ENCODE measurements at places on chromosomes 6 and 20.

GRCh38 chr6:75431379-75431778 lies 62.2 kb downstream of the FILIP1 start:
- no peak for DNase-seq

DNA sequence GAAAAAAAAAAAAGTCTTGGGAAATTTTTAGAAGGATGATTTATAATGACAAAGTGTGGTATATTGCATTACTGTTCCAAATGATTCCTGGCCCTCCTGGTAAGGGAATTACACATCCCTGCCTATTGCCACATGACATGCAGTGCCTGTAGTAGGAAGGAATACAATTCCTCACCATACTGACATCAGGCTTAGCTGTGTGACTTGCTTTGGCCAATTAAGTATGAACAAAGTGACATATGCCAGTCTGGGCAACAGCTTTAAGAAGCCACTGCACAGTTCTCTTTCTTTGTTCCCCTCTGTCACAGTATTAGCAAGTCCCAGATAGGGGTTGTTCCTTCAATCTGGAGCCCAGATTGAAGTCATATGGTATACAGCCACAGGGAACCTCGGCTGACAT lies 100.5 kb downstream of the KIF13A start:
- no peak for DNase-seq

DNA sequence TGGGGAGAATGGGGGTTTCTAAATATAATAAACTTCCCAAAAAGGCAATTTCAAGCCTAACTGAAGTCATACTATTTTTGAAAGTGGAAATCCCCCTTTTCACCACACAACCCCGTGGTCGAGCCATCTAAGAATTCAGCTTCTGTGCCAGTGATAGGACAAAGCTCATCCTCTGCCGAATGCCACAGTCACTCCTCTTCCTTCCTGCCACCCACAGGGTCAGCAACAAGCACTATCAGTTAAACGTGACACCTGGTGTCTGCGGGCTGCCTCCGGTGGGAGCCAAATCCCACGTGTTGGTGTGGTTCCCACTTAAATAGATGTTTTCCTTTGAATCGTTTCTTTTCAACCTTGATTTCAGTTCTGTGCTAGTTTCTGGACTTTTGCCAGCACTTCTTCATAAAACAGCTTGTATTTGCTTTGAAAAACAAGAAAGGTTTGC lies 60.7 kb downstream of the TNFAIP3 start:
- DNase-seq: peak; percentile 73

DNA sequence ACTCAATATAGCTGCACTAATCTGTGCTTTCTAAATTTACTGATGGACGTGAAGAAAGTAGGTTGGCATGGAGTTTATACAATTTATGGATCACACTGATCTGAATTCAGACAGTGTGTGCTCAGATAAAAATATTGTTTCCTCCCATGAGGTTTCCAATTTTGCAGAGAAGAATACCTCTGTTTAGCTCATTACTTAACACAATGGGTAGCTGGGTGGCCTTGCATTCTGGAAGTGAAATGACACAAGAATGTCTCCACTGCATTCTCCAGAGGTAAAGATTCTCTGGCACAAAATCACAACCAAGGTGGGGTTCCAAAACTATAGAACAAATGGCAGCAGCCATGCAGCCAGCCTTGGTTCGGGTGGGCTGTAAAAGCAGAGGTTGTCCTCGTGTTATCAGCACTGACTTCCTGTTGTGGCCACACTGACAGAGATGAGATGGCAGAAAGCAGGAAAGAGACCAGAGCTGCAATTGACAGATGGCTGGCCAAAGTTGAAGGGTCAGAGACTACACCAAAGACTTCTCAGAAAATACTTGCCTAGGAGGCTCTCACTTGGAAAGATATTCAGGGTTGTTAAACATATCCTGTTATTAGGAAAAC lies 50.2 kb downstream of the HDAC2 start:
- no peak for DNase-seq

DNA sequence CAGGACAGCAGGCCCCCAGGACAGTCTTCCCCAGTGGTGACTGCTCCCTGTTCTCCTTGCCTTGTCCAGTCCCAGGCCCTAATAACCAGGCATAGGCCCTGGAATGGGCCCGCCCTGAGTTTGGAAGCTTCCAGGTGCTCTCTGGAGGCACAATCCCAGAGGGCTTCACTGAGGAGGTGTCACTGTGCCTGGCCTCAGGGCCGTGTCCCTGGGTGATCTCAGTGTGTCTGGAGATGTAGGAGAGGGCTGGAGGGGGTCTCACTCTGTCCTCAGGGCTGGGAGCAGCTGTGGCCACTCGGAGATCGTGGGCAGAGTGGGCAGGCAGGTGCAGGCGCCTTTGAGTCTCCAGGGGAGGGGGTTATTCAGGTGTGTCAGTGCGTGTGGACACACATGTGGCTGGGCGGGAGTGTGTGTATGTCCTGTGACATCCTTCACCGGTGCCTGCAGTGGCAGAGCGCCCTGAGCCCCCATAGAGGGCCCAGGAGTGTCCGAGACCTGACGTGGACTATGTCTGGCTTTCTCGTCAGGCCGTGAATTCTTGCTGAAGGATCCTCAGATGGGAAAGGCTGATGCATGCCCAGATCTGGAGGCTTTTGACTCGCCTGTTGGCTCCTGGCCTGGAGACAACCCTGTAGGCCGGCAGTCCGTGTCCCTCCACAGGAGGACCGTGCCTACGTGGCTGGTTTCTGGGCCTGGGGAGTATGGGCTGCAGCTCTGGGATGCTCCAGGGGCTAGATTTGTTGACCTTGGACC lies 5.5 kb upstream of the NPBWR2 start:
- DNase-seq: no peak

DNA sequence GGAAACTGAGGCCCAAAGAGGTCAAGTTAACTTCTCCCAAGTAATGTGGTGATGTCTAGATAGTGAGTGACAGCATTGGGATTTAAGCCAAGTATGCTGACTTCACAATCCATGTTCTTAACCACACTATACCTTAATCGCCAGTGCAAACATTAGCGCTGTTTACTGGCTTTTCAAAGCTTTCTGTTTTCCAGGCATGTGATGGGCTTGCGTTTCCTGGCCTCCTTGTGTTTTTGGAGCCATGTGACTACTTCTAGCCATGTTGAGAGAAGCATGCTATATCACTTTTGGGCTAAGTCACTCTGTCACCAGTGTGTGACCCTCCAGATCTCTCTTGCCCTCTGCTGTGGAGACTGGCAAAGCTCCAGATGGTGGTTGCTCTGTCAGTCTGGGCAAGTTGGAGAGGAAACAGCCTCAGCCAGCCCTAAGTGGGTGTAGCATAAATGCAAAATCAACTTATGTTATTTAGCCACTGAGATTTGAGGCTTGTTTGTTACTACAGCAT lies 76.9 kb downstream of the ANKRD6 start:
- DNase-seq: no peak

DNA sequence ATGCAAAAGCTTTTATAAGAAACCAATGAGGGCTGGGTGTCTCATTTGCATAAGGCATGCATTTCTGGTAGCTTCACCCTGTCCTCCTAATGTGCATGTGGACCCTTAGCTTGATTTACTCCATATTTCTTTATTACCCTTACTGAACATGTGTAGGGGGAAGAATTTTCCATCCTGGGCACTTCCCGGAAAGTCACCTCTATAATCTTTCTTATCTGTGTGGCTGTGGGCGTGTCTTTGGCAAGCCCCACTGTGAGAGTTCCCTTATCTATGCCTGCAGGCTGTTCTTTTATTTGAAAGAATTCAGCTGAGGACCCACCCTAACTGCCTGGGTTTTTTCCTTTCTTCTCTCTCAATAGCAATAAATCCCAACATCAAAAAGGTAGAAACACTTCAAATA lies 627.8 kb downstream of the DOK5 start:
- DNase-seq: no peak

GRCh38 chr6:11006061-11006460 lies 38.0 kb downstream of the ELOVL2 start:
- no peak for DNase-seq

GRCh38 chr6:44567406-44567805 lies 179.9 kb downstream of the CDC5L start:
- no peak for DNase-seq

DNA sequence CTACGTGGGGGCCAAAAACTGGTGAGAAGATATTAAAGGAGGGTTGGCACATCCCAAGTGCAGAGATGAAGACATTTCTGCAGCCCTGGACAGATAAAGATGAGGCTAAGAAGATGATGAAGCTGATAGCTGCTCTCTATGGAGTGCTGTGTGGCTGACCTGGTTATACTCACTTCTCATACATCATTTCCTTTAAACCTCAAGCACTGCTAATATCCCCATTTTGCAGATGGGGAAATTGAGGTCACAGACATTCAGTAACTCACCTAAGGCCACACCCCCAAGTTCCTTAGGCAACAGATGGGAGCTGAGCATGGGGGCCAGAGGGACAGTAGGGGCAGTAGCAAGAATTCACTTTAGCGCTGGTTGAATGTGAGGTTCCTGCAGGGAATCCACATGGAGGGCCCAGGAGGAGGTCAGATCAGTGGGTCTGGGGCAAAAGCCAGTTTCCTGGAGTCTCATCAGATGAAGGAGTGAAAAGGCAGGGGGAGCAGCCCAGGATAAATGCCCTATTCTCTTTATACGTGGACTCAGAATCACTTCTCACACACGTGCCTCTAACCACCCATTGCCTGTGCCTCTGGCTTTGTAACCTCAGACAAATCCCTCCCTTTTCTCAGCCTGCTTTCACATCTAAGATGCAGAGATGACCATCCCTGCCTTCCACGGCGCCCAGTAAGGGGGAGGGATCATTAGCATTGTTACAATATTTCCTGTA lies 125.8 kb downstream of the NFATC2 start:
- no peak for DNase-seq

DNA sequence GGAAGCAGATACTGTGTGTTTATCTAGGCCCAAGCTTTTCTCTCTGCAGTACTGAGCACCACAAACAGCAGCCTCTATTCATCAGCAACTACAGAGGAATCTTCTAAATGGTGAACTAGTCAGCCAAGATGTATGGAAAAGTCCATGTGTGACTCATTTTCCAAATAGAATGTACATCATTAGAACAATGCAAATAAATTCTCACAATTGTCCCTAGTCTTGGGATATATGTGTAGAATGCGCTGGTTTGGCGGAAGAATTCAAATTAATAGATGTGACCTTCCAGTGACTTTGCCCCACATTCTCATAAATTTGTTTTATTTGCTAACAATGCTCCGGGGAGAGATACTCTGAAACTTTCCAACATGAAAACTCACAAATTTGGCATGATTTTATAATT lies 436.2 kb downstream of the CBLN4 start:
- DNase-seq: no peak

- no peak for DNase-seq
Measured at GRCh38 chr6:79421001-79421411, 116.2 kb downstream of the LCA5 start.

GRCh38 chr20:57499676-57500075 lies 25.3 kb downstream of the CTCFL start:
- DNase-seq: no peak

GRCh38 chr6:8074213-8074612 lies 10.0 kb upstream of the BLOC1S5 start:
- DNase-seq: no peak

GRCh38 chr6:2953098-2953497 lies 18.3 kb downstream of the SERPINB6 start:
- DNase-seq: no peak

- no peak for DNase-seq
Measured at GRCh38 chr6:29759457-29759856, 36.2 kb downstream of the HLA-F start.

GRCh38 chr20:52004018-52004417 lies 187.6 kb downstream of the ZFP64 start:
- no peak for DNase-seq

GRCh38 chr6:35569011-35569461 lies 56.3 kb upstream of the TULP1 start:
- DNase-seq: peak; percentile 33

GRCh38 chr20:4989570-4989969 lies 11.7 kb downstream of the SLC23A2 start:
- no peak for DNase-seq

GRCh38 chr20:43506238-43506637 lies 1.3 kb upstream of the L3MBTL1 start:
- DNase-seq: no peak

DNA sequence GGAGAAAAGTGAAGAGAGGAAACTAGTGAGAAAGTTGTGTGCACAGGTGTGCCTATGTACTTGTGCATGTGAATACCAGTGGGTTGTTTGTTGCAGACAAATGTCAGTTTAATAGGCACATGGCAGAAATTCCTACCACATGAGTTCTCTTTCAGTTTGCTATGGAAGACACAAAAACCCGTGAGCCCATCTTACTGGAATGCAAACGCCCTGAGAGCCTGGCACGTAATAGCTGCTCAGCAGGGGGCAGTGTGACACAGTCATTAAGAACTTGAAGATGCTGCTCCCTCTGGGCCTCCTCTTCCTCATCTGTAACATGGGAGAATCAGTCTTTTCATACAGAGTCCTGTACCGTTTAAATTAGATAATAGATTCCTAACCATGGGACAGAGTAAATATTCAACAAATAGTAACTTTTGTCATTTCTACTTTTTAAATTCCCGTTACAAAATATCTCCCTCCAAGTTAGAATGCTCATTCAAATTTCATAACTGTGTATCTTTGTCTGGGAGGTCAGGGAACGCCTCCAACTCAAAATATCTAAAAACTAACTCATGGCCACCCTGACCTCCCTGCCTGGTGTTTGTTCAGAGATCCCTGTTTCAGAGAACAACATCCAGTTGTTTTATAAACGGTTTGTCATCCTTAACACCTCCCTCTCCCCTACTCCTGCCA lies 802.9 kb downstream of the MAFB start:
- no peak for DNase-seq

DNA sequence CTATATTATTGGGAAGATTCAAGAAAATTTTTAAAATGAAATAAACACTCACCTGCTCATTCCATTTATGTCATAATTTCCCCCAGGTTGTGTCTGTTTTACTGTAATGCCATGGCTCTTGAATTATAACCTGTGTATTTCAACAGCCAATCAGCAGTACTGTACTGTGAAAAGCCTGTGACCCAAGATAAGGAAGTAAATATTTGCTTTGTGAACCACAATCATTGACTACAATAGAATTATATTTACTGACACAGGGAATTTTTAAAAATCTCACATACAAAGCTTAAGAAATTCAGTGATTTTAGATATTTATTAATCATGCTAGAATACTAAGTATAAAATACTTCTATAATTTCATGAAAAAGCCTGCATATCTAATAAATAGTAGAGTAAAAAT lies 6.0 kb downstream of the RGS17 start:
- no peak for DNase-seq

GRCh38 chr20:41716911-41717310 lies 98.7 kb upstream of the CHD6 start:
- no peak for DNase-seq

GRCh38 chr6:44028789-44029310 lies 98.4 kb downstream of the MRPL14 start:
- no peak for DNase-seq

DNA sequence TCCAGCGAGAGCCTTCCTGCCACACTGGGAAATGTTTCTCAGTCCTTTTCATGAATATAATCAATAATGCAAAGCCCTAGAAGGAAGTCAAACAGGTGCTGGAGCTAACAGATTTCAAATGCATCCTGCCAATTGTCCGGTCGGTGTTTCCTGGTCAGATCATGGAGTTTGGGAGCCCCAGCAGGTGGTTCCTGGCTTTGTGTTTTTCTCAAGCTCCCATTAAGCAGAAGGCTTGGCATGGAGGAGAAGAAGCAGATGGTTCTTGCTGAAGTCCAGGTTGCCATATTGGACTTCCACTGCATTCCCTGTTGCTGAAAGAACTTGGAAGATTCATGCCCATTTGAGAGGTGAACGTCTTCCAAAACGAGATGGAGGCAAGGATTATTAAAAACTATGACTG lies 68.6 kb downstream of the GFOD1 start:
- no peak for DNase-seq

GRCh38 chr20:43939762-43940121 lies 25.1 kb downstream of the TOX2 start:
- DNase-seq: no peak
